ENCODE measurements at places on chromosomes 3 and 15.

DNA sequence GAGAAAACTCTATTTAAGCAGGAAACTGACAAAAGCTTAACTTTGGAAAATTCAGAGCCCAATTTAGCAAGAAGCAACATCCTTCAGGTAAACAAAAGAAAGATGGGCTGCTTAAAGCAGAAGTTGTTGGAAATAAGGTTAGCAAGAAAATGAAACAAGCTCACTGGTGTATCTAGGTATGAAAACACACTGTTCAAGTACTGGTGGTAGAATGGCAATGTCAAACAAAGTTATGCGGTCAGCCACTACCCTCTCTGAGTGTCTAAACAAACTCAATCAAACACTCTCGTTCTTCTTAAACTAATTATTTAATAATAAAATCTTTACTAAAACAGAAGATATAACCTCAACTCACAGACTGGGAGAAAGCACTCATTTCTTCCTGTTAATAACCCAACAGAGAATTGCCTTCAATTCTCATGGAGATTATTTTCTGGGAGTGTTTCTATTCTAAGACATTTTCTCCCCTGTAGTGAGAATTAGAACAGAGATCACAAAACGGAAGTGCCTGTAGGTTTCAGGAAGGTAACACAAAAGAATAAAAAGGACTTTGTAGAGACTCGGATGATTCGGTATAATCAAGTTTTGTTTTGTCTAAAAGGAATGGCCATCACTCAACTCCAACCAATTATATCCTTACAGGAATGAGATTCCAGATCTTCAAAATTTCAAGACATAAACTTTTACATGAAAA lies 28.9 kb downstream of the PRICKLE2 start:
- no peak for DNase-seq

- no peak for DNase-seq
These were observed 1.3 kb downstream of the SCN5A start for GRCh38 chr3:38648024-38648658.

- no peak for DNase-seq
These were observed 693.2 kb upstream of the CCDC54 start for GRCh38 chr3:106683953-106684620.

DNA sequence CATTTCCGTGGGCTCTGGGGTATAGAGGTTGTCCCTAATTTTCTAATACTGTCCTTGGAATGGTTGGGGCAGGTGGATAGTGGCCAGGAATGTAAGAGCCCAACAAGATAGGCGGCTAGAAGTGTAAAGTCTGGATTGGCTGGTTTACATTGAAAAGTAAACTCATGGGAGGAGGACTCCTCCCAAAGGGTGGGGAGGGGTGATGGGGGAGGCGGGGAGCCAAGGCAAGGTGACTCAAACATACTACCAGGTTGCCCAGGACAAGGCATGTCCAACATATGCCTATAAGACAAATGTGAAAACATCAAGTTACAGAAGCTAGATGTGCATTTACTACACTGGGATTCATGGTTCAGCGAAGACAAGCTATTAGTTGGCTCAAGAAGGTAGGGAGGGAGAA lies 14.3 kb upstream of the SAMMSON start:
- DNase-seq: no peak

DNA sequence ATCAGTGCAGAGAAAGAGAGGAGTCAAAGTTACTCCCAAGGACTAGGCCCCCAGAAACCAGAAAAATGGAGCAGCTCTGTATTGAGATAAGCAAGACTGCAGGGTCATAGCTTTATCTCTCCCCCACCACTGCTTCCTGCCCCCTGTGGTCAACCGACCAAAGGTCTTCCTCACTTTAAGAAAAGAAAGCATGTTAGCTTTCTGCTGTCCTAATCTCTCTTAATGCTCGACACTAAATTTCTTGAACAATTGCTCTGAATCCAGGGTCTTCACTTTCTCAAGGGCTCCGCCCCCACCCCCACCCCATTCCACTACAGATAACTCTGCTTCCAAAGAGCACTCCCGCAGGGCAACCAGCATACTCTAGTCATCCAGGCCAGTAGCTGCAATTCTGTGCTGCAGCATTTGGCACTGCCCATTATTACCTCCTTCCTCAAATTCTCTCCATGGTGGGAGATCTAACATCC lies 31.9 kb downstream of the TNIK start:
- DNase-seq: no peak

GRCh38 chr15:90187257-90187868 lies 13.8 kb upstream of the SEMA4B start:
- no peak for DNase-seq

DNA sequence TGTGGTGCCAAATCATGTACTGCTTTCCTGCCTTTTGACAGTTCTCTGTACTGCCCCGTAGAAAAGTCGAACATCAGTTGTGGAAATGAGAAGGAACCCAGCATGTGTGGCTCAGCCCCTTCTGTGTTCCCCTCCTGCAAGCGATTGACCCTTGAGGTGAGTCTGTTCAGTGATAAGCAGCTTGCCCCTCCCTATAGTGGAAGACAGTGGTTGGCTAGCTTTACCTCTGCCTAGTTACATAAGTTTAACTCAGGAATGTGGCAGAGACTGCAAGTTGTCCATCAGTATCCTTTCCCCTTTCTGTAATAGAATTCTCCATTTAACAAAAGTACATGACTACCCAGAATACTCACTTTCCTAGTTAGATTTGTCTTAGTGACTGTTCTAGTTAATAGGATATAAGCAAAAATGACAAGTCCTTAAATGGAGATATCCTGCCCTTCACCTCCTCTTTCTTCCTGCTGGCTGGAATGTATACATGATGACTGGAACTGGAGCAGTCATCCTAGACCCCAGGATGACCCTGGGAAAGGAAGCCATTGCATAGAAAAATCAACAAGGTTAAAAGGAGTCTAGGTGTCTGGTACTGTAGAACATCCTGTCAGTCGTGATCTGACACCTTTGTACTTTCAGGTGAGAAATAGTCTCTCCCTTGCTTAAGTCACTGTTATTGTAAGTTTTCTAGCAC lies 10.6 kb downstream of the SETMAR start:
- no peak for DNase-seq

- no peak for DNase-seq
These were observed 110.6 kb upstream of the MEF2A start for GRCh38 chr15:99454941-99455788.

DNA sequence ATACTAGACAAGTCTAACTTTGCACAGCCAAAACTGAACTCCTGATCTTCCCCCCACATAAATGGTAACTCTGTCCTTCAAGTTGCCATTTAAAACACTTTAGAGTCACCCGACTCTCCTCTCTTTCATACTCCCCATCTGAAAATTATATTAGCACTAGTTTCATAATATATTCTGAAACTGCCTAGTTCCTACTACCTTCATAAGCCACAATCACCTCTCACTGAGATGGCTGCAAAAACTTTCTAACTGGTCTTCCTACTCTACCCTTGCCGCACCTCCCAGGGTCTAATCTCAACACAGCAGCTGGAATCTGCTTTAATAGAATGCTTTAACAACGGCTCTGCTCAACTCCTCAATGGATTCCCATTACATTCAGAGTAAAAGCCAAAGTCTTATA lies 55.0 kb downstream of the GLB1 start:
- no peak for DNase-seq
